ENCODE measurements at places on chromosomes 6 and 20. TPM values are rescaled to one million over a fixed set of nuclear protein-coding genes. Genes with fewer than 3 reads are reported as not detected.

FNDC1 gene
- 1.5 TPM for total RNA-seq

KCNQ5 gene
- not detected for total RNA-seq

SNX21 gene
- 21.4 TPM for total RNA-seq

AIF1 gene
- 6.1 TPM for total RNA-seq

MROH8 gene
- 8.1 TPM for total RNA-seq

MYLK2 gene
- 0.12 TPM for total RNA-seq

TINAG gene
- 0.45 TPM for total RNA-seq

HLA-F gene
- total RNA-seq, result 76.5 TPM

EYA2 gene
- total RNA-seq, result 0.45 TPM

- H3K4me1 ChIP-seq, result peaks cover 3% of the 10 kb centered on the region
- no peaks in the 10 kb centered on the region for H3K27me3 ChIP-seq
- no peak overlapping the region for H3K27ac ChIP-seq
- no peak for DNase-seq
Observed at GRCh38 chr6:97097068-97098047, 172.8 kb downstream of the KLHL32 start.

- no peaks in the 10 kb centered on the region for H3K27me3 ChIP-seq
- H3K4me3 ChIP-seq, result peak overlapping the region; percentile 12
- peak overlapping the region; percentile 91 for H3K27ac ChIP-seq
- DNase-seq, result no peak
- H3K36me3 ChIP-seq, result peaks cover 6% of the 10 kb centered on the region
- peaks cover 56% of the 10 kb centered on the region for H3K4me1 ChIP-seq
Observed at GRCh38 chr20:62240020-62240685, 1.8 kb downstream of the OSBPL2 start.

- H3K36me3 ChIP-seq, result no peaks in the 10 kb centered on the region
- DNase-seq, result no peak
- H3K4me1 ChIP-seq, result no peaks in the 10 kb centered on the region
- peaks cover 4% of the 10 kb centered on the region for H3K27me3 ChIP-seq
- no peak overlapping the region for H3K27ac ChIP-seq
Observed at GRCh38 chr6:40386200-40386599, 201.0 kb downstream of the LRFN2 start.

GRCh38 chr6:10073341-10073740 lies 341.5 kb downstream of the TFAP2A start:
- no peaks in the 10 kb centered on the region for H3K27me3 ChIP-seq
- no peak overlapping the region for H3K27ac ChIP-seq
- no peaks in the 10 kb centered on the region for H3K36me3 ChIP-seq
- DNase-seq, result no peak

GRCh38 chr6:15257357-15258132 lies 11.7 kb downstream of the JARID2 start:
- no peaks in the 10 kb centered on the region for H3K27me3 ChIP-seq
- H3K36me3 ChIP-seq, result no peaks in the 10 kb centered on the region
- no peak for DNase-seq
- H3K4me1 ChIP-seq, result peaks cover 83% of the 10 kb centered on the region
- H3K27ac ChIP-seq, result no peak overlapping the region

DNA sequence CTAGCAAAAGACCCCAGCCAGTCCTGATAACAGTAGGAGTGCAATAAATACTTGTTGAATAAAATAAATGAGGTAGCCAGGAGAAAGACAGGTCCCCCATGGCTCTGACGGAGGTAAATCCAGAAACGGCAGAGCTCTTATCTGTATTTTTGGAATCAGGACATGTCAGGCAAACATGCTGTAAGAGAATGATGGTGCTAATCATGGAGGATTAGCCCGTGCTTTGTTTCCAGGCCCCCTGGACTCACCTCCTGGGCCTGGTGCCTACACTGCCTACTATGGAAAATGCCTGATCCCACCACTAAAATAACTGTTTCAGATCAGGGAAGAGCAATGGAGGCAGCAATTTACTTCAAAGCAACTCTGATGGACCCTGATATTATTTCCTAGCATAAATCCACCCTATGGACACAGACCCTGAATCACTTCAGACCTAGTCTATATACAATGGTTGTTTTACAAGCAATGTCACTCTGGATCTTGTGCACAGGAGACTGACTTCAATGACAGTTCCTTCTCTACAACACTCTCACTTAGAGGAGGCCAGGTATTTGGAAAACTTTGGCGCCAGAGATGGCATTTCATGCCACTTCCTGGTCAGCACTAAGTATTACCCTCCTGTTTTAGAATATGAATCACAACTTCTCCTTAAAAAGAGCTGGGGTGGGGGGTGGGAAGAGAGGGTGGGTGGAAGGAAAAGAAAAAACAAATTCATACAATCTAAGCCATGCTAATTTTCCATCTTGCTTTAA lies 6.4 kb downstream of the MRPL14 start:
- H3K27me3 ChIP-seq, result no peaks in the 10 kb centered on the region
- no peaks in the 10 kb centered on the region for H3K36me3 ChIP-seq
- peak overlapping the region; percentile 40 for H3K27ac ChIP-seq
- DNase-seq, result no peak
- no peak overlapping the region for H3K4me3 ChIP-seq
- H3K4me1 ChIP-seq, result peaks cover 93% of the 10 kb centered on the region

- peaks cover 4% of the 10 kb centered on the region for H3K4me1 ChIP-seq
- DNase-seq, result no peak
- peak overlapping the region; percentile 47 for H3K27ac ChIP-seq
- no peaks in the 10 kb centered on the region for H3K36me3 ChIP-seq
- no peaks in the 10 kb centered on the region for H3K27me3 ChIP-seq
Observed at GRCh38 chr6:27188885-27189418, 58.5 kb upstream of the PRSS16 start.

- no peaks in the 10 kb centered on the region for H3K27me3 ChIP-seq
- no peak overlapping the region for H3K4me3 ChIP-seq
- no peak overlapping the region for H3K27ac ChIP-seq
- H3K36me3 ChIP-seq, result no peaks in the 10 kb centered on the region
- DNase-seq, result no peak
Observed at GRCh38 chr6:23705697-23706096, 420.3 kb upstream of the NRSN1 start.

DNA sequence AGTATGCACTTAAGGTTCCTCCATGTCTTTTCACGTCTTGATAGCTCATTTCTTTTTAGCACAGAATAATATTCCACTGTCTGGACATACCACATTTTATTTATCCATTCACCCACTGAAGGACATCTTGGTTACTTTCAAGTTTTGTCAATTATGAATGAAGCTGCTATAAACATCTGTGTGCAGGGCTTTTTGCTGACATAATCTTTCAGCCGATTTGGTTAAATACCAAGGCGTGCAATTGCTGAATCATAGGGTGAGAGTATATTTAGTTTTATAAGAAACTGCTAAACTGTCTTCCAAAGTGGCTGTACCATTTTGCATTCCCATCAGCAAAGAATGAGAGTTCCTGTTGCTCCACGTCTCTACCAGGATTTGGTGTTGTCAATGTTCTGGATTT lies 44.9 kb upstream of the PHACTR2 start:
- no peaks in the 10 kb centered on the region for H3K36me3 ChIP-seq
- DNase-seq, result no peak
- no peaks in the 10 kb centered on the region for H3K4me1 ChIP-seq
- no peaks in the 10 kb centered on the region for H3K27me3 ChIP-seq
- H3K4me3 ChIP-seq, result no peak overlapping the region
- no peak overlapping the region for H3K27ac ChIP-seq

DNA sequence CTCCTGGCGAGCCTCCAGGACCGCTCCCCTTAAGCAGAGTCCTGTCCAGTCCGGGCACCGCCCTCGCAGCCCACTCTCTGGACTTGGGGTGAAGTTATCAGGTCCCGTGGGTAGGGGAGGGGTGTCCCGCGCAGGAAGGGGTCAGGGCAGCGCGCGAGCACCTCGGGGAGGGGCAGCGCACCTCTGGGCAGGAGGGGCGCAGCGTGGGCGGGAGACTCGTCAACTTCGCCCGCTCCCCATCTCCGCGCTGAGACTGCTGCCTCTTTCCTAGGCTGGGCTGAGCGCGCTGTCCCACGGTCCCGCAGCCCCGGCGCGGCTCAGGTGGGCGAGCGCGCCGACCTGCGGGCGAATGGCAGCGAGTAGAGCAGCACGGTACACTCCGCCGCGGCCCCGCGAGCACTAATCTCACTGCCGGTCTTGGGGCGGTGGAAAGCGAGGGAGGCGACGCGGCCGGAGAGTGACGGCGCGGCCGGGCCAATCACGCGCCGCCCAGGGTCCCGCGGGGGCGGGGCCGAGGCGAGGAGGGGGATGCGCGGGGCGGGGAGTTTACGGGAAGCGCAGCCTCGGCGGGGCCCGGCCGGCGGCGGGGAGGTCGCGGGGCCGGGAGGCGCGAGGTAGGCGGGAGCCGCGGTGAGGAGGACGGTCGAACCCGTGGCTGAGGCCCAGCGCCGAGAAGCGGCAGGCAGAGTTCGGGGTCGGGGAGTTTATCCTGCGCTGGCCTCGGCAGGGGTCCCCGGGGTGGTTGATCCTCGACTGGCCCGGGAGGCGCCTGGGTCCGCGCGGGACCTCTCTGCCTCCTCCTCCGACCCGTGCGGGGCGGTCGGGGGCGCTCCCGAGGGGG lies at the start of gene MAN1A1:
TSS of gene MAN1A1 (minus strand) at position 401 of the 841 bp plus-strand sequence. CDS start 696 bp downstream, outside the sequence.
- peak; percentile 92 for DNase-seq
- peak within 1 kb of the TSS; percentile 93 for H3K4me3 ChIP-seq
- no peaks in the 10 kb centered on the region for H3K27me3 ChIP-seq

GRCh38 chr20:8172191-8172590 lies 40.1 kb downstream of the PLCB1 start:
- H3K36me3 ChIP-seq, result no peaks in the 10 kb centered on the region
- H3K4me3 ChIP-seq, result no peak overlapping the region
- peaks cover 3% of the 10 kb centered on the region for H3K4me1 ChIP-seq
- no peaks in the 10 kb centered on the region for H3K27me3 ChIP-seq

DNA sequence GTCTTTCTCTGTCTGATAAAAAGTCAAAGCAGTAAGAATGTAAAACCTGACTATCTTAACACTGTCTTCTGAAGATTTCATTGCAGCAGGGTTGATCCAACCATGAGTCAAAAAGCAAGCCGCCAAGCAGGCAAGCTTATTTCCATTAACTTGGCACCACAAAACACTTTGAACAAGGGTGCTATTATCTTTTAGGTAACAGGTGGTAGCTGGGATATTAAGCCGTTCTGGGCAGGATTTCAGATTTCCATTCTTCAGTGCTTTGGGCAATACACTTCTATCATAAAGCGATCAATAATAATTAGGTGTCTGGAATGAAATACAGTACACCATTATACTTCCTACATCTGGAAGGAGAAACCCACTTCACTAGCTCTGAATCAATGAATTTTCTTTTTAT lies 181.9 kb downstream of the TBC1D7 start:
- no peak for DNase-seq
- H3K27ac ChIP-seq, result no peak overlapping the region
- H3K4me1 ChIP-seq, result no peaks in the 10 kb centered on the region
- no peaks in the 10 kb centered on the region for H3K36me3 ChIP-seq

DNA sequence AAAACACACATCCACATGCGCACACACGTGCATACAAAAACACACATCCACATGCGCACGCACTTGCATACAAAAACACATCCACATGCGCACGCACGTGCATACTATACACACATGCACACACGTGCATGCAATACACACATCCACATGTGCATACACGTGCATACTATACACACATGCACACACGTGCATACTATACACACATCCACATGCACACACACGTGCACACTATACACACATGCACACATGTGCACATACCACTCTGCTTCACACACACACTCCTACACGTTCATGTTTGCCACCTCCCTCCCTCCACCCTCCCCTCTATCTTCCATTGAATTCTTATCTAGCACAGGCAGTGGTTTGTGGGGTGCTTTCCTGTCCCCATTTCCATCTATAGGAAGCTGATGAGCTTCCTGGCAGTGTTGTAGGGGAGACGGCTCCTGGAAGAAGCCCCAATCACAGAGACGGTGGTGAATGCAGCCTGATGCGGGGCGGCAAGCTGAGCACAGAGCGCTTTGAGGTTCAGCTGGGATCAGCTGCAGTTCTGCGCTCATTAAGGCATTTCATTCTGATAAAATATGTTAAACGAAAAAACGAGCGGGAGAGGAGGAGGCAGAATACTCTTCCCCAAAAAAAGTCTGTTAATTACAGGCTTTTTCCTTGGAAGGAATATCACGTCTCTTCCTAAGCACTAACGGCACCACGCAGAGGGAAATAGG lies 287.7 kb downstream of the TAF4 start:
- no peak overlapping the region for H3K27ac ChIP-seq
- no peaks in the 10 kb centered on the region for H3K4me1 ChIP-seq
- DNase-seq, result no peak
- no peaks in the 10 kb centered on the region for H3K27me3 ChIP-seq

DNA sequence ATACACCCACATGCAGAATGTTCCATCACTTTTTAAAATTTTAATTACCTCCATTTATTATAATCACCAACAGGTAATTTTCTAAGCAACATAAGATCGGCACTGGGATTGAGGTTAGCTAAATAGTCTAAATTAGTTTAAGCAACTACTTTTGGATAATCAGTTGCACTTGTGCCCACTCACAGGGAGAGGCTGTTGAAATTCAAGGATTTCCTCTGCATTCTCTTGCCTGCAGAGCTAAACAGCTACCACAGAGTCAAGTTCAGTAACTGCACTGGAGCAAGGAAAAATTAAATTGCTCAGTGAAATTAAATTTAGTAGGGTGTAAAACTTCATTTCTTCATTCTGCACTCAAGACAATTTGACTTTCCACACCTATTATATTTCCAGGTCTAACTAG lies 120.7 kb upstream of the CCDC28A start:
- DNase-seq, result no peak
- H3K36me3 ChIP-seq, result no peaks in the 10 kb centered on the region
- no peak overlapping the region for H3K27ac ChIP-seq
- H3K27me3 ChIP-seq, result no peaks in the 10 kb centered on the region
- no peak overlapping the region for H3K4me3 ChIP-seq

DNA sequence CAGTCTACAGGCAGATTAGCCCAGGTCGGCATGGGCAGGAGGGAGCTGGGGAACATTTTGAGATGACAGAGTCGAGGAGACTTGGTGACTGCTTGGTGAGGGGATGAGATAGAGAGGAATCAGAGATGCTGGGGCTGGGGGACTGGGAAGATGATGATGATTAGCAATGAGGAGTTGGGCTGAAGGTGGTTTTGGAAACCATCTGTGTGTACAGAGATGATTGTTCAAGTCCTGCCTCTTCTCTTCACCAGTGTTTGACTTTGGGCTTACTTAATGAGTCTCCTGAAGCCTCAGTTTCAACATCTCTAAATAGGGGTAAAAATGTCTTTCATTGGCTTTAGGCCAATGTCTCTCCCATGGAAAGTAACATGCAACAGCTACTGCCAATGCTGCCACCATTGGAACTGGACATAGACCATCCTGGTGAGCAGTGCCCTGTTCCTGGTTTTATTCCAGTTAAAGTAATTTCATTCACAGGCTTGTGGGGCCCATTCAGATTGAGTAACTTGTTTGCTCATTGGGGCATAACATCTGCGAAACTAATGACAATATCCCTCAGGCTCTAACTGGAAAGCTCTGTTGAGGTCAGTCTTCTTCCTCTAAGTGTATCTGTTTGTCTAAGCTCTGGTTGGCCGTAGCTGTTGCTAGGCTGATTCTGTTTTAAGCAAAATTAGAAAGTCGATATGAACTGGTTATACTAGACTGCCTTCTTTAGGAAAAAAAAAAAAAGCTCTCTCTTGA lies 99.1 kb downstream of the ARMC2 start:
- H3K36me3 ChIP-seq, result no peaks in the 10 kb centered on the region
- H3K27me3 ChIP-seq, result no peaks in the 10 kb centered on the region
- DNase-seq, result no peak
- H3K27ac ChIP-seq, result peak overlapping the region; percentile 97
- no peak overlapping the region for H3K4me3 ChIP-seq

GRCh38 chr6:63553208-63553607 lies 19.1 kb upstream of the LOC128125822 start:
- no peaks in the 10 kb centered on the region for H3K4me1 ChIP-seq
- H3K4me3 ChIP-seq, result no peak overlapping the region
- H3K27ac ChIP-seq, result no peak overlapping the region
- no peaks in the 10 kb centered on the region for H3K36me3 ChIP-seq

Measured in heart left ventricle (tissue), 16 donors.